ENCODE measurements at places on chromosomes 11 and 22. TPM values are rescaled to one million over a fixed set of nuclear protein-coding genes. Genes with fewer than 3 reads are reported as not detected.

DNA sequence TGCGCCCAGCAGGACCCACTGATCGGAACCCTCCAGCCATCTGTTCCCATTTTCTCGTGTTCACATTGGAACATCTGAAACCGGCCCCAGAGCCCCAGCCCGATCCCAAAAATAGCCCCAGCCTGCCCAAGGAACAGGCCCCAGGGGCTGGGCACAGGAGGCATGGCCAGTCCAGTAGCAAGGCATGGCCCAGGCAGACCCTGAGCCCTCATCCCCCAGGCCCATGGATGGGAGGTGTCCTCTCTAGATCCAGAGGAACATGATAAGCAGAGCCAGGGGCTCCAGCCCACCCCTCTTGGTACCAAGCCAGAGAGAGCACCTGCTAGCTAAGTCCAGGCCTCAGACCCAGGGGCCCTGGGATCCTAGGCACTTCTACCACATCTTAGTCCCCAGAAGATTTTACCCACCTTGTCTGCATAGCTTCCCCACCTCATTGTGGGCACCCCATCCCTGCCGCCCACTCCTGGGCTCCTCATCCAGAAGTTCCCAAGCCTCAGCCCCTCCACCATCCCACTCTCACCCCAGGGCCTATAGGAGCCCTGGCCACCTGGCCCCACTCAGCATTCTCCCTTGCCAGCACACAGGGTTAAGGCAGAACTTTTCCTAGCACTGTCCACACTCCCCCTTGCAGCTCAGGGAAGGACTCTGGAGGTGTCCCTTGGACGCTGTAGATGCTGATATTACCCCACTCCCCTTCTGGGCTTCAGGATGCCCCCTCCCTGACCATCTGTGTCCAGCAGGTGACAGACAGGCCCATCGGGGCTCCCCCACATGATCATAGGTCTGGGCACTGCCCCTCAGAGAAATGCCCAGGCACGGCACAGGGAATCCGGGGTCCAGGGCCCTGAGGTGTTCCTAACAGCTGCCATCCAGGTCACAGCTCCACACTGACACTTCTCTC, 9.5 kb downstream of the BCL9L start:
- DNase-seq, result no peak

DNA sequence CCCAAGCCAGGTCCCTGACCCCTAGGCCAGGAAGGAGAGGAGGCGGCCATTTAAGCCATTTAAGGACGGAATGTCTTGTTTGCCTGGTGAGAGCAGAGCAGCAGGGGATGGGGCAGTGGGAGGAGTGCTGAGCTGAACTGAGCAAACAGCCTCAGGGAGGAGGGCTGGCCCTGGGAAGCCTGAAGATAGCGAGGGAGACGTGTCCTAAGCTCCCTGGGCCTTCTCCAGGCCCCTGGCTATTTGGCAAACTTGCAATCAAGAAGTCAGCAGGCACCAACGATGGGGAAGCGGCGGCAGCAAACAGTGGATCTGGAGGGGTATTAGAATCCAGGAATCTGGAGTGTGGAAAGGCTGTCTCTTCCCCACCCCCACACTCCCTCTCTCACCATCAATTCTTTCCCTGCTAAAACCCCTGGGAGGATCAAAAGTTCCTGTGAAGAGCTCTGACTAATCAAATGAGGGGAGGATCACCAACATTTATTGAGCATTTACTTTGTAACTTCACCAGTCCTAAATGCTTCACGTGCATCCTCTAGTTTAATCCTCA, 8.8 kb downstream of the BCL9L start:
- DNase-seq, result peak; percentile 85

DNA sequence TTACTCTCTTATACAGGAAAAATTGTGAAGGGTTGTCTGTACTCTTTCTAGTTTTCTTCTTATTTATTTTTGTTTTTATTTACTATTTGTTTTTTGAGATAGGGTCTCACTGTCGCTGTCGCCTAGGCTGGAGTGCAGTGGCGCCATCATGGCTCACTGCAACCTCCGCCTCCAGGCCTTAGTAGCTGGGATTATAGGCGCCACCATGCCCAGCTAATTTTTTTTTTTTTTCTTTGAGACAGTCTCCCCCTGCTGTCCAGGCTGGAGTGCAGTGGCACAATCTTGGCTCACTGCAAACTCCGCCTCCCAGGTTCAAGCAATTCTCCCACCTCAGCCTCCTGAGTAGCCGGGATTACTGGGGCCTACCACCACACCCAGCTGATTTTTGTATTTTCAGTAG, 18.4 kb downstream of the CUL5 start:
- DNase-seq, result no peak

GRCh38 chr22:30204742-30205111, 41.8 kb downstream of the LIF start:
- DNase-seq, result no peak

- peak; percentile 75 for DNase-seq
Observed at GRCh38 chr22:25666308-25666707, 75.7 kb upstream of the MYO18B start.

GRCh38 chr11:73990730-73991129, 8.1 kb upstream of the UCP2 start:
- DNase-seq, result no peak

- no peak for DNase-seq
Observed at GRCh38 chr11:14622223-14622954, 21.2 kb upstream of the PDE3B start.

DNA sequence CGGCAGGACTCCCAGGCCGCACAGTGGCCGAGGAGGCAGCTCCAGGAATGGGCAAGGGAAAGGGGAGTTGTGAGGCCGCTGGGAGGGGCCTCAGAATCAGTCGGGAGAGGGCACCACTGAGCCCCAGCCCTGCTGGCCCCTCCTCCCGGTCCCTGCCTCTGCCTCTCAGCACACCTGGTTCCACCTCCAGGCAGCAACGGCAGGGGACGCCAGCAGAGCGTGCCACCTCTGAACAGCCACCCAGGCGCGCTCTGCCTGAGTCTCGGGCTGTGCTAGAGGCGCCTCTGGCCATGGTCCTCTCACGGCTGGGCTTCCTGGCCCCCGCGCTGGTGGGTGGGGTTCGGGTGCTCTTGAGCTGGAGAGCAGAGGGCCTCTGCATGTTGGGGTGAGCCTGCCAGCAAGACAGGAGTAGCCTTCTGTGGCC, 33.0 kb downstream of the MOB2 start:
- DNase-seq, result no peak

DNA sequence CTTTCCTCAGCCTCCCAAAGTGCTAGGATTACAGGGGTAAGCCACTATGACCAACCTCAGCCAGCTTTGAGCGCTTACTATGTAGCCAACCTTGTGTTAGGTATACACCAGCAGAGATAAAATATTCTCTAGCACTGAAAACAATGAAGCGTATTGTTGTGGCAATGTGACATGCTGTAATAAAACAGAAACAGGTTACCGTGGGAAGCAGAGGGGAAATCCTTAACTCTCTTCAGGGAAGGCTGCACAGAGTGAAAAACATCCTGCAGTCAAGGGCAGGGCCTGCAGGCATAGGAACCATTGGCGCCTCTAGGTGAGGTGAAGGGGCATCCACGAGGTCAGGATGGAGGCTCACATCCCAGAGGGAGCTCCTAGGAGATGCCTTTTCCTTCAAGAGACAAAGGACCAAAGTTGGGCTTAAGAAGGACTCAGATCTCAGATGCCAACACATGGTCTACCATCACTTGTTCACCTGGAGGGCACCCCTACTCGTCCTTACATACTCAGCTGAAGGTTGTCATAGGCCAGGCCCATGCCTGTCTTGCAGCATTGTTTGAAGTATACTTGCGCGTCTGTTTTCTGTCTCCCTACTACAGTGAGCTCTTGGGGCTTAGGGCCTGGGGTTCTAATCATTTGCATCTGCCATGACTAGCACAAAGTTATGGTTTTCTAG, 8.0 kb downstream of the POLD4 start:
- no peak for DNase-seq

DNA sequence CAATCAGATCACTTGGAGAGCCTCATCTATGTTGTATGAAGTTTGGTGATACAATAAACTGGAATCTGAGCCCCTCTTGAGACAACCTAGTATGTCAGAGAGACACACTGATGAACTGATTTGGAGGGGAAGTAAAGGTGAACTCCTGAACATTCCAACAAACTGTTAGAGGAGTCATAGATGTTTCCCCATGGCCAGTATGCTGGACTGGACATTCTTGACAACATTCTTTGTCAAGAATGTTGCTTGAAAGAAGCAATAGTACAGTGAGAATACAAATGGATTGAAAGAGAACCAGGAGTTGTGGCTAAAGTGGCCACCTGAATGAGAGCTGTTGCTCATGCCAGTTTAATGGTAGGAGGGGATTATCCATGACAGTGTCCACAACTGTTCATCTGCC, 588.1 kb downstream of the NELL1 start:
- no peak for DNase-seq

DNA sequence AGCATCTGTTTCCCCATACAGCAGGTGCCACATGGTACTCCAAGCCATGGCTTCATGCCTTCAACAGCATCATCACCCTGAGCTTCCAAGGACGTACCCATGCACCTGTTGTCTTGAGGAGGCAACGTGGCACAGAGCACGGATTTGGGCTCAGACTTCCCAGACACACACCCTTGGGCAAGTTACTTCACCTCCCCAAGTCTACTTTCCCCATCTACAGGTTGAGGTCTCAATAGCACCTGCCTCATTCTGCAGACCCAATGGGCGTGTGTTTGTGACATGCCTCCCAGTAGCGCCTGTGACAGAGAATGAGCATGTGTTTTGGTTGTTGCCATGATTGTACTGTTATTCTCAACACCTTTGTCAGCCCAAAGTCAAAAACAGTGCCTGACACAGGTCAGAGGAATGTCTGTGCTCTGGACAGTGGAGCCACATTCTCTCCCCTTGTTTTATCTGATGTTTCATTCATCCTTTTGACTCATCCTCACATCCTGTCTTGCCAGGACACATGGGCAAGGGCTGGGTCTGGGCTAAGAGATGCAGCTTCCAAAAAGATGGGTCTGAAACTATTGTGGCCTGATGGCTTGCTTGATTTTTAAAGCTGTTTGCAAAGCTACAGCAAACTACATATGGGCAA, 53.4 kb upstream of the CCND1 start:
- no peak for DNase-seq

- DNase-seq, result no peak
Observed at GRCh38 chr11:18671246-18671645, 27.3 kb upstream of the TMEM86A start.

DNA sequence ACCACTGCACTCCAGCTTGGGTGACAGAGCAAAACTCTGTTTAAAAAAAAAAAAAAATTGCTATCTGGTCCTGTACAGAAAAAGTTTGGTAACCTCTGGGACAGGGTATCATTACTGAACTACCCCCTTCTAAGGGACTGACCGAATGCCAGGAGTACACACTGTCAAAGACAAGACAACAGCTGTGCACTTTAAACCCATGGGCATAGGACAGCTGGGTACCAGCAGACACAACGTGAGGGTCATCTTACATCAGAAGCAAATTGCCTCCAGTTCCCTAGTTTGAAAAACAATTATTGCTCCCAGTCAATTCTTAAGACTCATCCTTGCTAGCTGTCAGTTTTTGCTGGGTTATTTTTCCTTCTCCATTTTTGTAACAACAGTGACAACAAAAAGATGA, 17.8 kb downstream of the CD59 start:
- no peak for DNase-seq

DNA sequence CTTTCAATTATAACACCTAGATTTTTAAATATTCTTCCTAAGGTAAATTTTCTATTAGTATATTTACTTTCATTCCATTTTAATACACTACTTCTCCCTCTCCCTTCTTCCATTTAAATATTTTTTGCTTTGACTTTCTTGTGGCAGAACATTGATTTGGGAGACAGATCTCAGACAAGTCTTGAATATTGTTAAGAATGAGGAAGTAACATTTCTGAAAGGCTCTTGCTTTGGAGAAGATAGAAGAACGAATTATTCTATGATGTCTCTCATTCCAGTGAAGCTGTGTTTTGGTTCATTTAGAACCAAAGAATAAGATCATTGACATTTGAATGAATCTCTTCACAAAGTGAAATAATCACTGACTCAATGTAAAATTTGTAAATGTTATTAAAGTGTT, 2.4 kb downstream of the IPO7 start:
- DNase-seq, result no peak

DNA sequence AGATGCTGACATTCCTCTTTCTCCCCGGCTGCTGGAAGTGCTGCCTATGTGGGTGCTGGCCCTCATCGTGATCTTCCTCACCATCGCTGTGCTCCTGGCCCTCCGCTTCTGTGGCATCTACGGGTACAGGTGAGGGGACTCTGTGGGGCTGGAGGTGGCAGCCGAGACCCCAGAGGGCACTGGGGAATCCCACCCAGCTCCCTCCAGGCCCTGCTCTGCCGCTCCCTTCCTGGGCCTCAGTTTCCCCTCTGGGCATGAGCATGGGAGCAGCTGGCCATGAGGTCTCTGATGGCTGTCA, 21.8 kb downstream of the CSF2RB start:
- DNase-seq, result no peak

DNA sequence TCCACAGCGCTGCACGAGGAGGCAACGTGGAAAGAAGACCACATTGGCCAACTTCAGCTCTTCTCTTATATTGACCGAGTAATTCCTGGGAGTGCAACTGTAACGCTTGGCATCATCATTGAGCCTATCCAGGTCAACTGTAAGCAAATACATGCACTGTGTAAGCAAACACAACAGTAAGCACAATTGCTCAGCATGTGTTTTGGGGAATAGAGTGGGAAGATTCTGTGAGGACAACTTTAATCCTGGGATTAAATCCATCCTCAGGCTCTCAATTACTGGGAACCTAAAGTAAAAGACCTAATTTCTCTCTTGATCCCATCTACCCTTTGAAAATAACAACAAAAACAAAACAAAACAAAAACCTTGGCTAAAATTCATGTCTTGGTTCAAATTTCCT, 109.5 kb upstream of the DDI1 start:
- DNase-seq, result no peak

DNA sequence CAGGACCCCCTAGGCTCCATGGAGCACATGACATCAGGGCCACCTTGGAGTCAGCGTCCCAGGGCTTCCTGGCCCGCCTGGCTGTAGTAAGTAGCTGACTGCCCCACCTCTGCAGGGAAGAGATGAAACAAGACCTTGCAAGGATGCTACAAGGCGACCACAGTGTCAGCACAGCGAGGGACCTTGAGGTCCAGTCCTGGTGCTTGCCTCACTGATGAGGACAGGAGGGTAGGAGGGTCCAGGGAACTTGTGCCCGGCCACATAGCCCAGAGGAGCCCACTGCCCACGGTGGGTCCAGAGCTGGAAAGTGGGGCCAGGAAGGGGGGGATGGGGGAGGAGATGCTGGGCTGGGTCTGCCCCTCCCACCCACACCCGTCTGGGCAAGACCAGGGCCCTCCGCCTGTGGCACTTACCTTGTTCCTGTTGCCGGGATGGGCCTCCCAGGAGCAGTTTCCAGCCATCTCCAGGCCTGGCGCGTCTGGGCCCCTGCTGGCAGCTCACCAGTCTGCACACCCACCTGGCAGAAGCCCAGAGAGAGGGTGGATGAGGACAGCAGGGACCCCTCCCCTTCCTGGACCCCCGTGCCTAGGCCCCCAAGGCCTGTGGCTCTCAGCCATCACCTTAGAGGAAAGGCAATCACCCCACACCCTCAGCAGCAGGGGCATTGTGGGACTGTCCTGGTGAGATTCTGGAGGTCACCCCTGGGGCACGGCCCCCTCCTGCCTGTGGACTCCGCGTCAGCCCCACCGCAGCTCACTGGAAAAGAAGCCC, 3.4 kb downstream of the MRGPRF start:
- peak; percentile 40 for DNase-seq

Gene GLYATL1
- not detected for total RNA-seq

Gene MYO18B
- 114 TPM for total RNA-seq

Gene CTTN
- total RNA-seq, result 156 TPM

Gene ARHGAP42
- total RNA-seq, result 7.2 TPM

Gene SNX32
- not detected for total RNA-seq

Gene ACRV1
- total RNA-seq, result not detected

Gene CARD18
- total RNA-seq, result 0.81 TPM

Gene CLDN5
- total RNA-seq, result 23.9 TPM

Gene CENPM
- total RNA-seq, result 0.59 TPM

Gene ZP1
- not detected for total RNA-seq

Gene CHRNA10
- 1.6 TPM for total RNA-seq

Gene CCDC15
- total RNA-seq, result 0.24 TPM

All from Right ventricle myocardium superior (tissue), 1 donor.